ENCODE measurements at places on chromosomes 7 and 10.

DNA sequence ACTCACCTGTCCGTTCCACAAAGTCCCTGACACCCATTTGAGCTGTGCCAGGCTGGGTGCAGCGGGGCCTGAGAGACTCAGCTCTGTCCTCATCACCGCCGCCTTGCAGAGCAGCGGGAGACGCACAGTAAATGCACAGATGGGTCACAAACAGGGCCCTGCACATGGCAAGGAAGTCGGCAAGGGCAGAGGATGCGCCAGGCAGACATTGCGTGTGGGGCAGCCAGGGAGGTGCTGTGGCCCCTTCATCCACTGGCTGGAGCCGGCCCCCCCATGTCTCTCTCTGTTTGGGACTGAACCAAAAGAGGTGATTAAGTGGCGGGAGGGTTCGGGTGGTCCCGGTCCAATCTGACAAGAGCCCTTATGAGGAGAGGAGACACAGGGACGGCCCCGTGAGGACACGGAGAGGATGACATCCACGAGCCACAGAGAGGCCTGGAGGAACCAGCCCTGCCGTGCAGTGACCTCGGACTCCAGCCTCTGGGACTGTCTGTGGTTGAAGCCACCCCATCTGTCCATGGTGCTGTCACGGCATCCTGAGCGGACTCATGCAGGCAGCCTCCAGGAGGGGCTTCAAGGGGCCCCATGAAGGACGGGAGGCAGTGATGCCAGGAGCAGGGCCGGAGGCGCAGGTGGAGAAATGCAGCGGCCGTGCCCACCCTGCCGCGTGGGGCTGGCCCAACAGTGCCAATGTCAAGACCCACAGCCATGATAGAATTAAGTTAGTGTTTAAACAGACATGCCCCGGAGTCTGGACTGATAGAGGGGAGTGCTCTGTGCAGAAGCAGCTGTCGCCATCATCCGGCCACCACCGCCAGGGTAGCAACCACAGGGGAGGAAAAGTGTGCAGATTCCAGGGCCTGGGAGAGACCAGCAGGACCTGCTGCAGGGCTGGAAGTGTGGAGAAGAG, 28.4 kb upstream of the FOXL3 start:
- DNase-seq = no peak

DNA sequence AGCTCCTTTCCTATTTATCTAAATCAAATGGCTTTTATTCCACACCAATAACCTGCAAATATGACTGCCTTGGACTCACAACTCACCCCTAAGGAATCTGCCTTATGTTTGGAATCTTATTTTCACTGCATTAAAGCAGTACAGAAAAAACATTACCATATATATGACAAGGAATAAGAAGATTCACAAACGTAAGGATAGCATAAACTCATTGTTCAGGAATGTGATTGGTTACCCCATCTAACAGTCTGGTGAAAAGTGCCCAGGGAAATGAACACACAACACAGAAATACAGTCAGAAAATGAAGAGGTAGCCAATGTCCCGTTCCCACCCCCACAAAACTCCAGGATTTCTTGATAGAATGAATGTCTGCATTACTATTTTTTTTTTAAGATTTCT, 2.0 kb downstream of the PPP3CB start:
- DNase-seq = no peak

DNA sequence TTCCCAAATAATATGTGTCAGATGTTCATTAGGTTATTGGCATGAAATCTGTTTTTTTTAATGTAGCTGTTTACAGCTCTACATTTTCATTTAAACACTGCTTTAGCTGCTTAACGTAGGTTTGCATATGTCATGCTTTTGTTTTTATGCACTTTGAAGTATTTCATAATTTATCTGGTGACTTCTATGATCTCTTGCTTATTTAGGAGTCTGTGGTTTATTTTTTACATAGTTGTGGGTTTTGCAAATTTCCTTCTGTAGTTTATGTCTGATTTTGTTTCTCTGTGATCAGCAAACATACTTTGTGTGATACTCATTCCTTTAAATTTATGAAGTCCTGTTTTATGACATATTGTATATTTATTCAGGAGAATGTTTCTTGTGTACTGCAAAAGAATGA, 606.5 kb upstream of the PFKP start:
- no peak for DNase-seq

DNA sequence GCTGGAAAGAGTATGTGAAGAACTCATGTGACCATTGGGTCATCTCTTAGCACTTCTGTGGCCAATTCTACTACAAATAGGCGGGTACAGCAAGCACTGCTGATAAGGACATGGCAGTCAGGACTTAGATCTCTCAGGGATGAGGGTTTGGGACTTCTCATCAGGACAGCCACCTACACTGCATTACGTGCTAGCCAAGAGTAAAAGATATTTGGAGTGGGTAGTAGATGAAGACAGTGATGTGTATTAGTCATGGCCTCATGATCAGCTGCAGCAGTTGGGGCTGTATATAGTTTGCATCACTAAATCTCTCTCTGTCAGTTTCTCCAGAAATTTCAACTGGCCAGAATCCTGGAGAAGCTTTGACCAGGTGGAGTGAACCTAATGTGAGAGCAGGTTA, 9.2 kb downstream of the TAS2R60 start:
- no peak for DNase-seq

- DNase-seq = no peak
Observed at GRCh38 chr10:88525371-88526069, 57.6 kb downstream of the RNLS start.

GRCh38 chr10:91935886-91936285, 12.3 kb downstream of the BTAF1 start:
- no peak for DNase-seq

DNA sequence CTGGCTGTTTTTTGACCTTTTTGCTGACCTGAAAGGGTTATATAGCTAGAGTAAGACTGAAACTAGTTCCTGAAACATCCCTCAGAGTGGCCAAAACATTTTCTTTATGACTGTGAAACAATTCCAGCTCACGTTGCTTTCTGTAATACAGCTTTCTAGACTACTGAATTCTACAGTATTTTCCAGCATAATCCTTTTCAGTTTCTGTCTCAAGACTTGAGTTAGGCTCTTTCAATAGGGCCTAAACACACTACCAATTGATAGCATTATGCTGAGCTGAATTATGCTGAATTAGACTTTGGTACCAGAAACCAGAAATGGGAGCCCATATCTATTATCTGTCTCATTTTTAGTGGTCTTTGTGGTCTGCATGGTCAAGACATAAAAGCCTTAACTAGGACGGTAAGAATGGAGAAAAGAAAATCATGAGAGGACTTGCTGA, 72.6 kb downstream of the EPDR1 start:
- no peak for DNase-seq

GRCh38 chr7:37916673-37917660, at the start of gene SFRP4:
Gene SFRP4 (minus strand): TSS chr7:37916817. CDS start chr7:37916537, 280 bp downstream.
- DNase-seq = peak; percentile 61

- no peak for DNase-seq
Observed at GRCh38 chr10:102420181-102420713, 389 bp upstream of the FBXL15 start.

GRCh38 chr7:139345042-139345441, 3.9 kb downstream of the FMC1 start:
- DNase-seq = no peak

DNA sequence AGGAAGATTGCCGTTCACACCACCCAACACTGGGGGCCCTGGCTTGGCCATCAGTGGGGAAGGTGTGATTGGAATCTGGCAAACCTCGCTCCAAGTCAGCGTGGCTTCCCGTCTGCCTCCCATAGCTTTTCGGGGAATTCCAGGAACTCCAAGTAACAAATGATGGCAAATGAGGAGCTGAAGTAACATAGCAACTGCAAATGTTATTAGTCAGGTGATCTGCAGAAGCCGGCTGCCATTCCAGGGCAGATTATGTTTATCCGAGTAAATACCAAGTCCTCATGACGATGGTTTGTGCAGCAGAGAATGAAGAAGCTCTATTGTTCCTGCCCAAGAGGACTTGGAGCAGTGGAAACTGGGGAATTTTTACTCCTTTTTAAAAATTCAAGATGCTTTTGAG, 270.5 kb upstream of the PODXL start:
- DNase-seq = no peak

- DNase-seq = no peak
Observed at GRCh38 chr7:2528481-2529095, 9.0 kb downstream of the LFNG start.

DNA sequence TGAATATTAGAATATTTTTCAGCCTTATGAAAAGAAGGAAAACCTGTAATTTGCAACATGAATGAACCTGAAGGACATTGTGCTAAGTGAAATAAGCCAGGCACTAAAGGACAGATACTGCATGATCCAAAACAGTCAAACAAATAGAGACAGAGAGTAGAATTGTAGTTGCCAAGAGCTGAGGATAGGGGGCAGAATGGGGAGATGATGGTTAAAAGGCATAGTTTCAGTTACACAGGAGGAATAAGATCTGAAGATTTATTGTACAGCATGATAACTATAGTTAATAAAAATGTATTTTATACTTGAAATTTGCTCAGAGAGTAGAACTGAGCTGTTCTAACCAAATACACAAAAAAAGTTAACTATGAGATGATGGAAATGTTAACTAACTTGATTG, 149.0 kb upstream of the TMEM106B start:
- DNase-seq = no peak

- DNase-seq = no peak
Observed at GRCh38 chr7:112009081-112009480, 197.1 kb downstream of the DOCK4 start.

DNA sequence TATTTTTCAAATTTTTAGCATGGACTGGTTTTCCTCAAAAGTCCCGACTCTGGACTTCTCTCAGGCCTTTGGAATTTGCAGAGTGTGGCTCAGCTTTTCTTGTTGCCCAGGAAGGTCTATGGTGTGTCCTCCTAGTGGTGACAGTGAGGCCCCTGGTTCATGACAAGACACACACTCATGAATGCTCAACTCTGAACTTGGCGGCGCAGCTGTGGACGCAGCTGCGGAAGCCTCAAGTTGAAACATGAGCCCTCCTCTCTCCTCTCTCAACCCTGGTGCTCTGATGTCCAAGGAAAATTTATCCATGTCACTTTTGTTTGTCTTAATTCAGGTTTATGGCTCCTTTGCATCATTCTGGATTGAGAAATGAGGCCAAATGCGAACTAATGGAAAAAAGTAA, 183.9 kb downstream of the HECW1 start:
- peak; percentile 33 for DNase-seq

- DNase-seq = no peak
Observed at GRCh38 chr7:66070222-66070621, 5.4 kb upstream of the ASL start.

GRCh38 chr10:73648975-73649829, 6.6 kb downstream of the SYNPO2L start:
- DNase-seq = no peak

GRCh38 chr7:49327155-49327554, 402.8 kb downstream of the CDC14C start:
- DNase-seq = no peak

DNA sequence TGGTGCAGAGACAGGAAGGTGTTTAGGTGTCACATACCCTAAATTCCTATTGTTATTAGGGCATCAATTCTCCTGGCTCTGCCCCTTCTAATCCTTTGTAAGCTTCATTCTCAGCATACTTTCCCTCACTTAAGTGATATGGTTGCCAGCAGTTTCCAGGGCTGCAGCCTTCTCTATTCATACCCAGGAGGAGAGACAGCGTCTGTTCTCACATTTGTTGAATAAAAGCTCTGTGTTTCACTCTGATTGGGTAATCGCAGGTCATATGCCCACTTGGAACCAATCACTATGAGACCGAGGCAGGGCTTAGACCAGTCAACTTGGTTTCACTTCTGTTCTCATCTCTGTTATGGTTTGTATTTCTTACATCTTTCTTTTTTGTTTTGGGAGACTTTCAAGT, 109.6 kb upstream of the MTPN start:
- DNase-seq = no peak

- DNase-seq = peak; percentile 59
Observed at GRCh38 chr7:100632951-100633717, 8.2 kb downstream of the TFR2 start.

DNA sequence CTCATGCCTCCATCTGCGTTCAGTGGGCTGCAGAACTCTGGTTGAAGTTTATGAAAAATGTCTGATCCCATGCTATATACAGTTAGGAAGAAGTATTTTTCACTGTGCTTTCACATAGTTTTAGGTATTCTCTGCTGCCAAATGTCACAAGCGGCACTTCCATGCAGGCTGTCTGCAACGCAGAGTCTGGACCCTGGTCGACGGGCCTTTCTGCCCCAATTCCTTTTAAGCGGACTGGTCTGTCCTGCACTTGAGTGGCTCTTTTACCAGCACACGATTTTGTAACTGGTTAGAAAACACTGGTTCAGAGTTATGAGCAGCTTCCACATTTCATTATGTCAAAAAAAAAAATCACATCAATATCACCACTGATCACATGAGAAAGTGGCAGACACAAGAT, 143.0 kb downstream of the DIP2C start:
- DNase-seq = no peak

DNA sequence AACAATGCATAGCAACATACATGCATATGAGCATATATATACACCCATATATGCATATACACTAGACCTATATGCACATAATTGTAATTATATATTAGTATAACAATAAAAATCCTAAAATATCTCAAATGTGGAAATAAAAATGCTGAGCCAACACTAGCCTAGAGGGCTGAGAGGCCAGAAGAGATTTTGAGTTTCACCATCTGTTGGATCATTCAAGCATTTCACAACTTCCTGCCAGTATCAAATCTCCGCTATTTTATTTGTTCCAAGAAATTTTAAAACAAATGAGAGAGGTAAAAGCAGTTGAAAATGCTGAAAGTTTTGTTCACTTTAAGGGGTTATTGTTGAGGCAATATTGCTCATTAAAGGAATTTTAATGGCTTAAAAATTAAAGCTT, 187.0 kb downstream of the PCDH15 start:
- no peak for DNase-seq

- DNase-seq = no peak
Observed at GRCh38 chr7:2708041-2708440, 20.0 kb downstream of the AMZ1 start.

GRCh38 chr7:100804681-100805431, 22.5 kb downstream of the EPHB4 start:
- no peak for DNase-seq

GRCh38 chr10:99532687-99533495, at the start of gene NKX2-3:
Gene NKX2-3 (plus strand): TSS chr10:99532942. CDS start chr10:99533132, 190 bp downstream.
- DNase-seq = peak; percentile 84

GRCh38 chr10:23824822-23825221, 384.1 kb upstream of the KIAA1217 start:
- DNase-seq = no peak

DNA sequence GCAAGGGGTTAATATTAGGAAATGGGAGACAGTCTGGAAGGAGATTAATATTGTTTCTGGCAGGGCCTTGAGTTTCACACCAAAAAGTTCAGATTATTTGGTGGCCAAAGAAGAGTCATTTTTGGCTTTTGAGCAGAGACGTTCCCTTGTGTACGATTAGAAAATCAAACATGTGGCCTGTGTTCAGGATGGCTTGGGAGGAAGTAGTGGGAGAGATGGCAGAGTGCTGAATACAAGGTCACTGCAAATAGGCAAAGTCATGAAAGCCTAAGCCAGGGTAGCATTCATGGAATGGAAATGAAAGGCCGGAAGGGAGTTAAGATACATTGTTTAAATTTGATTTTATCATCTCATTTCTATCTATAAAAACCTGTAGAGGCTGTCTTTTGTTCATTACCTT, 9.5 kb upstream of the GGCT start:
- no peak for DNase-seq

GRCh38 chr10:132514821-132515520, 22.6 kb upstream of the INPP5A start:
- DNase-seq = no peak

GRCh38 chr7:28044825-28045224, 135.8 kb downstream of the JAZF1 start:
- no peak for DNase-seq

- DNase-seq = no peak
Observed at GRCh38 chr10:14186245-14186644, 144.5 kb downstream of the FRMD4A start.

GRCh38 chr10:48467669-48468068, 137.2 kb downstream of the ARHGAP22 start:
- DNase-seq = no peak

Measured in nephron progenitor cell (in vitro differentiated cells).